ENCODE measurements at places on chromosomes 5 and 9. TPM values are rescaled to one million over a fixed set of nuclear protein-coding genes. Genes with fewer than 3 reads are reported as not detected.

The CCDC171 gene
- 2.8 TPM for total RNA-seq

The OTULINL gene
- 0.17 TPM for total RNA-seq

The KCNIP1 gene
- total RNA-seq: not detected

The SH2D3C gene
- total RNA-seq: not detected

The TRPM6 gene
- total RNA-seq: under 0.01 TPM

The NR4A3 gene
- total RNA-seq: 2.0 TPM

The OR1Q1 gene
- total RNA-seq: not detected

The UHRF2 gene
- total RNA-seq: 66.8 TPM

The IL31RA gene
- 3.3 TPM for total RNA-seq

The SLC6A18 gene
- not detected for total RNA-seq

The MYORG gene
- total RNA-seq: 1.2 TPM

The FKTN gene
- total RNA-seq: 53.1 TPM

The PCDHA9 gene
- total RNA-seq: under 0.01 TPM

The ANKRD18B gene
- total RNA-seq: 0.87 TPM

The SPOCK1 gene
- 36.1 TPM for total RNA-seq

The PAIP1 gene
- total RNA-seq: 80.3 TPM

The ZNF300 gene
- total RNA-seq: 5.1 TPM

The C9 gene
- total RNA-seq: not detected

The SAXO1 gene
- 0.17 TPM for total RNA-seq

The ICE1 gene
- 26.0 TPM for total RNA-seq

The DAPK1 gene
- total RNA-seq: 10.3 TPM

The KCNN2 gene
- total RNA-seq: 0.44 TPM

The CARTPT gene
- total RNA-seq: not detected

The IL4 gene
- not detected for total RNA-seq

The SPINK4 gene
- not detected for total RNA-seq

The LRRTM2 gene
- 2.6 TPM for total RNA-seq

The GAPT gene
- not detected for total RNA-seq

The ASS1 gene
- 225 TPM for total RNA-seq

The FAM200C gene
- 6.0 TPM for total RNA-seq

The SLC6A7 gene
- total RNA-seq: not detected

The NSD1 gene
- total RNA-seq: 48.1 TPM

The PTGR1 gene
- total RNA-seq: 161 TPM

The SLC36A3 gene
- not detected for total RNA-seq

The PCSK5 gene
- total RNA-seq: 10.1 TPM

The ARID3C gene
- not detected for total RNA-seq

The EGFLAM gene
- 3.0 TPM for total RNA-seq

The ANKRD33B gene
- total RNA-seq: 25.0 TPM

The AFAP1L1 gene
- 5.1 TPM for total RNA-seq

The PCDHB10 gene
- total RNA-seq: 0.66 TPM

The CEP78 gene
- total RNA-seq: 23.9 TPM

The PCDHB15 gene
- under 0.01 TPM for total RNA-seq

The CNTFR gene
- total RNA-seq: 0.44 TPM

The SLCO6A1 gene
- total RNA-seq: not detected

The FABP6 gene
- not detected for total RNA-seq

The C9orf85 gene
- 19.5 TPM for total RNA-seq

The FIBCD1 gene
- total RNA-seq: 17.5 TPM

The ADRA1B gene
- total RNA-seq: not detected

The OTP gene
- total RNA-seq: not detected
